ENCODE measurements at places on chromosomes 7 and 10. TPM values are rescaled to one million over a fixed set of nuclear protein-coding genes. Genes with fewer than 3 reads are reported as not detected.

- no peak for DNase-seq
These were observed 226.5 kb upstream of the PITRM1 start for GRCh38 chr10:3398825-3399646.

DNA sequence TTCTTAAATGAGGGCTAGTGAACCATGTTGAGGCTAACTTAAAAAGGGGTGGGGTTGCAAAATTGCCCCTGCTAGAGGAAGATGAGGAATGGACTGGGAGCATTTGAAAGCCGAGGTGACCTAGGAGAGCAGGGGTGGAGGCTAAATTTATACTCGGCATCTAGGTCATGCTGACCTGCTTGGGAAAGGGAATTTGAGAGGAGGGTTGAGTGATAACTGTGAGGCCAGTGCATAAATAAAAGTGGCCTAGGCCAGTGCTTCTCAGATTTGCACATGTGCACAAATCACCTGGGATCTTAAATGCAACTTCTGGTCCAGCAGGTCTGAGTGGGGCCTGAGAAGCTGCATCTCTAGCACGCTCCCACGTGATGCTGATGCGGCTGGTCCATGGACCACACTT is 70.4 kb downstream of the CDK1 start:
- no peak for DNase-seq

DNA sequence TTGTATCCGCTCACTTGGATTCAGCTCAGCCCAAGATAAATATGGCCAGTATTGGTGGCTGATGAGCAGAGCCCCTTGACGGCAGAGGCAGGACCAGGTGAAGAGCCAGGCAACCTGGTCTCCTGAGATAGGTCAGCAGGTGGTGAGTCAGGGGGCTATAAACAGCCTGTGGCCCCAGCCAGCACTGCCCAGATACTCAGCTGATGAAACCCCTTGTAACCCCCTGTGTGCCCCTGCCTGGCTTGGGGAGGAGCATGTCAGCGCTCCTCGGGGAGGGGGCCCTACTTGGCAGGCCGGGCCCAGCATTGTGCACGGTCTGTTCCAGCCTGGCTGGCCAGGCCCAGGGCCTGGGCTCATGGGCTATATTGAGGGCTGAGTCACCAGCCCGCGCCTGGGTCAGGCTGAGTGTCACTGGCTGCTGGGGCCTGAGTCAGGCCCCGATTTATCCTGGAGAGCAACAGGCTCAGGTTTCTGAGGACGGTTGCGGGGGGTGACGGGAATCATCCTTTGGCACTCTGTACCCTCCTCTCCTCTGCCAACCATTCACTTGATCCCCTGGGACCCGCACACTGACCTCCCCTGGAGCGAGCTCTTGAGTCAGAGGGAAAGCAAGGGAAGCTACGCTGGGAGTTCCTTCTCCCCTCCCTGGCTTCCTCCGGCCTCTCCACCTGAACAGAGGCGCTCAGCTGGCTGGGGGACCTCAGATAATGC is 2.8 kb upstream of the FLNC start:
- DNase-seq = no peak

UNCX gene
- not detected for total RNA-seq

COL28A1 gene
- not detected for total RNA-seq

GRCh38 chr7:116511552-116512519 is 12.3 kb downstream of the CAV2 start:
- peak; percentile 42 for DNase-seq

GRCh38 chr10:78991187-78991586 is 77.6 kb upstream of the ZMIZ1 start:
- no peak for DNase-seq

CRYGN gene
- total RNA-seq = not detected

DNA sequence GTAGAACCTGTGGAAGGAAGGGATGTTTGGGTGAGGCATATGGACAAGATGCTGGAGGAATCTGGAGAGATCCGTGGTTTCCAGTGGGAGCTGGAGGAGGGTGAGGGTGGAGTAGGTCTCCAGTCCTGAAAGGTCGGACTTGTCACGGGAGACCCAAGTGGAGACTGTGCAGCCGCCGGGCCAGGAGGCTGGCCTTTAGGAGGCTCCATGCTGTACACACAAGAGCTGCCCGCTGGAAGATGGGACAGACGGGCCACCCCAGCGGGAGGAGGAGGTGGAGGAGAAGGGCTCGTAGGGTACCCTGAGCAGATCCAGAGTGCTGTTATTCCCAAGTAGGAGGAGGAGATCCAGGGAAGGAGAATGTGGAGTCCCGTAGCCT is 106.7 kb downstream of the NKX6-2 start:
- no peak for DNase-seq

DNA sequence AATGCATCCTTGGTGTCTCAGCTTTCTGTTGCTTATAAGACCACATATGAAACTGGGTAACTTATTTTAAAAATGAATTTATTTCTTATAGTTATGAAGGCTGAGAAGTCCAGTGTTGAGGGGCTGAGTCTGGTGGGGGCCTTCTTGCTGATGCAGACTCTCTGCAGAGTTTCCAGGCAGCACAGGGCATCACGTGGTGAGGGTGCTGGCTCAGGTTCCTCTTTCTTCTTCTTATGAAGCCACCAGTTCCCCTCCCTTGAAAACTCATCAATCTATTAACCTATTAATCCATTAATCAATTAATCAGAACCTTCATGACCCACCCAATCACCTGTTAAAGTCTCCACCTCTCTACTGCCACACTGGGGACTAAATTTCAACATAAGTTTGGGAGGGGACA is 595.6 kb upstream of the NRP1 start:
- no peak for DNase-seq

- no peak for DNase-seq
These were observed 115.3 kb downstream of the ST7 start for GRCh38 chr7:117068511-117069145.

DNA sequence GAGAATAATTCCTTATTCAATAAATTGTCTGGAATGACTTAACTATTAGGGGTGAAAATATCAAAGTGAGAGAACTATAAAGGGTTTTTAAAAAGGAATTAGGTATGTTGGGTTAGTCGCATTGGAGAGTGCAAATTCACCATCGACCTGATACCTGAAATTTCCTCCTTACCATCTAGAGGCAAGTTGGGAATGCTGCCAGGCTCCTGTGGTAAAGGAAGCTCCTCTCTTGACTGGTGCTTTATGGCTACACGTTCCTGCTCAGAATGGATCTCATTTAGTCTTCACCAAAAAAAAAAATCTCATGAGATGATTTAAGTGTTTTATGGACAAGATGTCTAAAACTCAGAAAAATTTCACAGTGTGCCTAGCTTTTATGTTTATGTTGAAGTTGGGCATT is 129.8 kb downstream of the EGFR start:
- no peak for DNase-seq

DNA sequence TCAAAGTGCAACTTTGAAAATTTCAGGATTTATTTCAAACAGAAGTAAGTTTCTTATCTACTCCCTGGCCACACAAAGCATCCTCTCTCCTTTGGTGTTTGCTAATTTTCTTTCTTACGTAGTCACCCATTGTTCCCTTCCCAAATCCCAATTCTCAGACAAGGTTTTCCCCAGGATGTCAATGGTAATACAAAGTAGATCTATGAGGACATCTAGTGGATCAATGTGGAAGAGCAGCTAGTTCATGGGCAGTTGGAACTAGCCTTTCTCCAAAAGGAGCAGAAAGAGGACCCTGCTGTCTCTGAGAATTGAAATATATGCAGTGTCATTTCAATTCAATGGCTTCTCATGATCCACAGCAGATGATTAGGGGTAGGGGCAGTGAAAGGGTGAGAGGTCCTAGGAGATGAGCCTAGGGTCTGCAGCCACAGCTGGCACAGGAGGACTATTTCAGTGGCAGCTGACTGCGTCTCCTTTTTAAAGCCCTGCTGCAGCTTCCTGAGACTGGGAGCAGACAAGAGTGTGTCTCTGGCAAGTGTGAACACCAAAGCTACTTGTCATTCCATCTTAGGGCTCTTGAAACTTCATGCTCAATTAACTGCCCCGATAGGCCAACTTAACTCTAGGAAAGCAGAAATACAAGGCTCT is 632.6 kb downstream of the KCNMA1 start:
- no peak for DNase-seq

DNA sequence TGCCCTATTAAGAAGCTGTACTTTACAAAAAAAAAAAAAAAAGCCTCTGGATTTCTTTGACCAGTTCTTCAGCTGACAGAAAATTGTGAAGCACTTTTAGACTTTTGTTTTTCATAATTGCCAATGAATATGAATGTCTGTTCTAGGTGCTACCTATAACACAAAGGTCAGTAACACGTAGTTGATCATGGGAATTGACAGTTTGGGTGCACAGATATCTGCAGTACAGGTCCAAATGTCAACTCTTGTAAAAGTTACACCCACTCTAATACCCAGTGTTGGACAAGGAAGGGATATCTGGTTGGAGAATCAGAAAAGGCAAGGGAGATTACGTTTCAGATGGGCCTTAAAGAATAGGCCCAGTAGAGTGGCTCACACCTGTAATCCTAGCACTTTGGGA is 1.8 kb downstream of the REEP3 start:
- no peak for DNase-seq

ZNF727 gene
- not detected for total RNA-seq

EPO gene
- not detected for total RNA-seq

GRCh38 chr7:103990991-103991390 is 1.5 kb upstream of the RELN start:
- DNase-seq = no peak

DNA sequence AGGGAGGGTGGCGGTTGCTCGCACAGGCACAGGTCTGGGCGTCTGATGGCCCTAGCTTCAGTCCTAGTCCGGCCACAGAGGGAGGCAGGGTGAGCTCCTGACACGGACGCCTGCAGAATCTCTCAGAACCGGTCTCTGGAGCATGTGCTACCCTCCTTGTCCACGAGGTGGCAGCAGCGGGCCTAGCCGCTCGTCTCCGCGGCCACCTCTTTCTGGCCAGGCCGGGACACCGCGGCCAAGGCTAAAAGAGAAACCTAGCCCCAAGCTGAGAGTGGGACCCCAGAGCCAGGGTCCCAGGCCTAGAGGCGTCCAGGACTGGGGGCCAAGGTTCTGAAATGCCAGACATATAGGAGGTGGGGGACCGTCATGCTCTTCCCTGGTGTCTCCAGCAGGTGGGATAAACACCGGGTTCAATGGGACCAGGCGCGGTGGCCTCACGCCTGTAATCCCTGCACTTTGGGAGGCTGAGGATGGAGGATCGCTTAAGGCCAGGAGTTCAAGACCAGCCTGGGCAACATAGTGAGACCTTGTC is 3.2 kb upstream of the LAT2 start:
- DNase-seq = peak; percentile 82

GRCh38 chr7:112540839-112541577 is 60.2 kb downstream of the LSMEM1 start:
- DNase-seq = no peak

DNA sequence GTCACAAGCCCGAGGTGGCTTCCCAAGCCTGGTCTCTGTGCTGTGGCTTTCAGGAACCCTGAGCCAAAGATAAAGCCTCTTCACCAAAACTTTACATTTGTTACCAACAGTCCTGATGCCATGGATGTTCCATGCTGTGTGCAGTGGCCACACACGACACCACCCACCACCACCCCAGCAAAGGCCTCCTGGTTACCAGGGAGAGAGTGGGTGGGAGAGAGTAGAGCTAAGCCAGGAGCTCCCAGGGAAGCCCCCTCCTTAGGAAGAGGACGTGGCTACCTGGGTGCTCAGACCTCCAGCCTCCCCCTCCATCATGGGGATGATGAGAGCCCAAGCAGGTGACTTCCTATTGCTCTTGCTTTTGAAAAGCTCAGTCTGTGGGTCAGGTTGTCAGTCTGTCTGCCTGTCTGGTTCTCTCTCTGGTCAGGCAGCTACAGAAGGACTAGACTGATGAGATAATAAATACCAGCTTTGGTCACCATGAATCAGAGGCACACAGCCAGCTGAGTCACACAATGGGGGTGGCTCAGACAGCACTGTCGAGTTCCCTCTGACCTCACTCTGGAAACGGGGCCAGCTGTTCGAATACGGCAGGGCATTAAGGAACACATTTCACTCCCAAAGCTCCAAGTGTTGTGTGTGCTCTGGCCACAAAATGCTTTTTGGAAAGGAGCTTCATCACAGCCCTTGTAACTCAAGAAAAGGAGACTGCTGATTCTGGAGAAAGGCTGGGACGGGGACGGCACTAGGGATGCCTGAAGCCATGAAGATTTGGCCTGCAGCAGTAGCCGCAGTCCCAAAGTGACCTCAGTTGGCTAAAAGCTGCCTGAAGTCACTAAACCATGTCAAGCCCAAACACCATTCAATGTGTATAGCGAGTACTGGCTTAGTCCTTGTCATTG is 166.0 kb downstream of the FANK1 start:
- no peak for DNase-seq

GRCh38 chr7:93958216-93958615 is 36.7 kb downstream of the GNG11 start:
- DNase-seq = no peak

MMD2 gene
- not detected for total RNA-seq

- DNase-seq = no peak
These were observed 92.3 kb upstream of the BAIAP2L1 start for GRCh38 chr7:98493030-98493778.

GRCh38 chr10:11479300-11479699 is 132.2 kb downstream of the USP6NL start:
- DNase-seq = no peak

GRCh38 chr7:122068999-122069398 is 75.0 kb downstream of the AASS start:
- DNase-seq = no peak

DNA sequence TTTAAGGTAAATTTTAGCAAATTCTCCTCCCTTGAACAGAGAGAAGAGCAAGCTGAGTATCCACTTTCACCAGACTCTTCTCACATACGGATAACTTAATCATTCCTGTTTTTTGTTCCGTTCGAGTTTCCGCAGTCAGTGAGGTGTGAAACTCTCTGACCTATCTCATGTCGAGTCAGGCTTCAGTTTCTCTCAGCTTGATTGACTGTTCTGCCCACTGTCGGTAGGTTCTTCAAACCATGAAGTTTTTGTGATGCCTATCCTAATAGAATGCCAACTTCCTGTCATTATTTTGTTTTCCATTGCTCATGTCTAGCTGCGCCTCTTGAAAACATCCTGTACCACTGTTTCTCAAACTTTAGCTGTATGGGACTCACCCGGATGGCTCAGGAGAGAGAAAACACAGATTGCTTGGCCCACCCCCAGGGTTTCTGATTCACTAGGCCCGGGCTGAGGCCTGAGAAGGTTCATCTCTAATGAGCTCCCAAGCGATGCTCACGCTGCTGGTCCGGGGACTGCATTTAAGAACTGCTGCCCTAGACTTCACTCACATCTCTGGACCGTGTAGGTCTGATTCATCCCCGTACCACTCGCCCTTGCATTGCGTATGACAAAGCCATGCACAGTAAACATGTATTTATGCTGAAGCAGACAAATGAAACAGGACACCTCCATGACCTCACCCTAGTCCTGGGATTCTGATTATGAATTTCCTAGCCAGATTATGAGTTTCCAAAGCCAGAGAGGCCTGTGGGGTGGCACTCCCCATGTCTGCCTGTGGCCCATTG is 208.4 kb upstream of the AGK start:
- DNase-seq = no peak
